ENCODE measurements at places on chromosomes 3 and 15. TPM values are rescaled to one million over a fixed set of nuclear protein-coding genes. Genes with fewer than 3 reads are reported as not detected.

PARP3 gene
- total RNA-seq = 22.8 TPM

SMCO1 gene
- total RNA-seq = 0.28 TPM

RASGRP1 gene
- total RNA-seq = 6.2 TPM

NR2E3 gene
- total RNA-seq = 0.38 TPM

LRRC31 gene
- total RNA-seq = not detected

LHFPL4 gene
- total RNA-seq = not detected

TMC3 gene
- 3.9 TPM for total RNA-seq

CYP8B1 gene
- total RNA-seq = not detected

ISLR gene
- total RNA-seq = 23.4 TPM

FSTL1 gene
- total RNA-seq = 2,112 TPM

PCOLCE2 gene
- 27.8 TPM for total RNA-seq

PLSCR5 gene
- not detected for total RNA-seq

EPHB3 gene
- 3.1 TPM for total RNA-seq

CFAP92 gene
- under 0.01 TPM for total RNA-seq

ABCF3 gene
- total RNA-seq = 81.5 TPM

HHLA2 gene
- under 0.01 TPM for total RNA-seq

GOLGA6D gene
- total RNA-seq = not detected

SMARCC1 gene
- 25.1 TPM for total RNA-seq

OR4F15 gene
- not detected for total RNA-seq

TIGIT gene
- total RNA-seq = under 0.01 TPM

RBP2 gene
- total RNA-seq = not detected

GRK7 gene
- total RNA-seq = not detected

DUOX1 gene
- under 0.01 TPM for total RNA-seq

UPK1B gene
- total RNA-seq = 0.19 TPM

BCL2A1 gene
- total RNA-seq = under 0.01 TPM

LSG1 gene
- 31.6 TPM for total RNA-seq

IFT57 gene
- 44.3 TPM for total RNA-seq

ROBO2 gene
- total RNA-seq = under 0.01 TPM

SNAP23 gene
- 110 TPM for total RNA-seq

CLDN1 gene
- 2.0 TPM for total RNA-seq

HYAL2 gene
- total RNA-seq = 83.6 TPM

DPPA2 gene
- not detected for total RNA-seq

TMCO5A gene
- not detected for total RNA-seq

KBTBD8 gene
- 6.3 TPM for total RNA-seq

LSAMP gene
- 0.28 TPM for total RNA-seq

LNP1 gene
- 5.9 TPM for total RNA-seq

ACAN gene
- total RNA-seq = 7.0 TPM

LMLN gene
- 8.6 TPM for total RNA-seq

MCCC1 gene
- total RNA-seq = 27.4 TPM

GOLGA6L10 gene
- total RNA-seq = 0.19 TPM

CCRL2 gene
- 0.19 TPM for total RNA-seq

ITIH4 gene
- 2.3 TPM for total RNA-seq

ATP11B gene
- 80.3 TPM for total RNA-seq

SERINC4 gene
- not detected for total RNA-seq

RARRES1 gene
- total RNA-seq = 111 TPM

AP3B2 gene
- under 0.01 TPM for total RNA-seq

SOX14 gene
- not detected for total RNA-seq

PLA2G4B gene
- 0.38 TPM for total RNA-seq

TEX9 gene
- 8.7 TPM for total RNA-seq

CPLX3 gene
- total RNA-seq = not detected

MYZAP gene
- total RNA-seq = not detected

CLDN16 gene
- total RNA-seq = 0.38 TPM

TMCC1 gene
- total RNA-seq = 12.3 TPM

KCNAB1 gene
- 4.8 TPM for total RNA-seq

PLCL2 gene
- total RNA-seq = 14.7 TPM

HPS3 gene
- total RNA-seq = 32.6 TPM

All from regular cardiac myocyte (primary cell).